ENCODE measurements at places on chromosomes 6 and 20. TPM values are rescaled to one million over a fixed set of nuclear protein-coding genes. Genes with fewer than 3 reads are reported as not detected.

GRCh38 chr20:57259121-57259937, 7.1 kb downstream of the BMP7 start:
- DNase-seq, result peak; percentile 78

DNA sequence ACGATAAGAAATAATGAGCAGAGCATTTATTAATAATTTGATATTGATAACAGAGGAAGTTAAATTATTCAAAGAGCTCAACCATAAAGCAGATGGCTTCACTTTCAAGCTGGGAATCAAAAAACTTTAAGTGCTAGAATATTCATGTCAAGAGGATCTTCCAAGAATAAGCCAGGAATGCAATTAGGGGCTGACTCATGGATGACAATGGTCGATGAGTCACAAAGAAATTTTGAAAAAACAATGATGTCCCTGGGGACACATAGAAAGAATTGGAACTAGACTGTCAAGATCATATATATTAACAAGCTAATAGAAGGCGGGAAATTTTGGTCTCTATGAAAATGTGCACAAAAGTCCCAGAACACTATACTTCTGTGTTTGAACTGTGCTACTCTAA, 304.1 kb downstream of the LAMA2 start:
- DNase-seq, result no peak

DNA sequence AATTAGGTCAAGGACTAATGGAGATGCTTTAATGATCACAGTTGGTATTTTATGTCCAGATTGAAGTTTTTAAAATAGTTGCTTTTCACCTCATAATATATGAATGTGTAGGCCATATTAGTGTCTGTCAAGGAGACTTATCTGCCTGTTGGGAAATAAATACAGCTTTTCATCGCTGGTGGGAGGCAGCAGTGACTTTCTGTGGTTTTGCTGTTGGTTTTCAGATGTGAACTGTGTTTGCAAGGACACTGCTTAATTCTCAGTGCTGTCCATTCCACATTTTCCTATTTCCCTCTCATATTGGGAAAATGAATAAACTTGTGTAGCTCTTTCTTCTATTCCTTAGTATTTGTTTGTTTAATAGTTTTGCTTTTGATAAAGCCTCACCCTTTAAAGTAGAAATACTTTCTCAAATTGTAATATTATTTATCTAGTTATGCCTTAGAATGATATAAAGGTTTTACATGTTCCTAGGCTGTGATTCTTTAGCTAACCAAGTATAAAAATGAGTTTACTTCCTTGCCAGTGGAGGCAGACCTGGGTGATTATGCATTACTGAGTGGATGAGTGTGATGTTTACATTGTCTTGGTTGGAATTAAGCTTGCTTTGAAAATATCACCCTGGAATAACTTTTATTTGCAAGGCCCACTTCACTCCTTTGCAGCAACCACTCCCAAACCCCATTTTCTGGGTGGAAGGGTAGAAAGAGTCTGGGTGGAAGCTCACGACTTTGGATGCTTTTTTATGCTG, 3.3 kb downstream of the PLCB4 start:
- DNase-seq, result no peak

DNA sequence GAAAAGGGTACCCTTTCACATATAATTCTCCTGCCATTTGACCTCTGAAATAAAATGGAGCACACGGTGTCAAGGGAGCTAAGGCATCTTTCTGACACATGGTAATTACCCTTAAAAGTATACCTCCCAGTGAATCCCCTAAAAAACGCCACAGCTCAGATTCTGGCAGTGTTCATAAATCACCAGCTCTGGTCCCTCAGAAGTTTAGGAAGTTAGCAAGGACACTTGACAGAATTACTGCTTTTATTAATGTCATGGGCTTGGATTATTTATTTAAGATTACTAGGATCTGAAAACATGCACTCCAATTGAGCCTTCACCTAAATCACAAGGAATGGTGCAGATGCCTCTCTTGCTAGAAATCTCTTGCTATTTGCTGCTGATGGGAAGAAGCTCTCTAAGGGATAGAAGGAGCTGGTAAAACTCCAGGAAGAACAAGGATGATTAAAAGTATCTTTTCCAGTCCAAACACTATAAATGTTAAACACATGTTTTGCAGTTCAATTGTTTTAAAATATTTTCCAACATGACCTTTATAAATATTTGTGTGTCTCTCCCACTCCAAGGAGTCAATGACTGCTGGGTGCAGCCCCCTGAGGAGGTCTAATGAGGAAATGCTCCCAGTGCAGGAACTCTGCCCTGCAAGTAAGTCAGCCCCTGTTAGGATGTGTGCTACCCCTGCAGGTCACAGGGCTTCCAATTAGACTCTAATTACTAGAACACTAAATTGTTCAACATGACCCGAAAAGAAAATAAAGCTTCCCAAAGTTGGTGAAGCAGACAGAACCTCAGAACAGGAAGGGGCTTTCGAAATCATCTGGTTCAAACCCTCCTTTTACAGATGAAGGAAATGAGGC, 230.3 kb downstream of the TFAP2A start:
- peak; percentile 13 for DNase-seq

DNA sequence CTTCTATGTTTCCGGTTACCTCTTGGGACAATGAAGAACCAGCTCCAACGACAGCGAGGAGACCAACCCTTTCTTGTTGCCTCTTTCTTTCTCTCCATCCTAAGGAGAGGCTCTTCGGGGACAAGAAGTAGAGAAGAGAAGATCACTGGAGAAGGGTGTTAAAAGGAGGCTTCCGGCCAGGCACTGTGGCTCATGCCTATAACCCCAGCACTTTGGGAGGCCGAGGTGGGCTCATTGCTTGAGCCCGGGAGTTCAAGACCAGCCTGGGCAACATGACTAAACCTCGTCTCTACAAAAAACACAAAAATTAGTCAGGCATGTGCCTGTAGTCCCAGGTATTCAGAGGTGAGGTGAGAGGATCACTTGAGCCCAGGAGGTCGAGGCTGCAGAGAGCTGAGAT, 90.8 kb upstream of the TNFAIP3 start:
- DNase-seq, result no peak

DNA sequence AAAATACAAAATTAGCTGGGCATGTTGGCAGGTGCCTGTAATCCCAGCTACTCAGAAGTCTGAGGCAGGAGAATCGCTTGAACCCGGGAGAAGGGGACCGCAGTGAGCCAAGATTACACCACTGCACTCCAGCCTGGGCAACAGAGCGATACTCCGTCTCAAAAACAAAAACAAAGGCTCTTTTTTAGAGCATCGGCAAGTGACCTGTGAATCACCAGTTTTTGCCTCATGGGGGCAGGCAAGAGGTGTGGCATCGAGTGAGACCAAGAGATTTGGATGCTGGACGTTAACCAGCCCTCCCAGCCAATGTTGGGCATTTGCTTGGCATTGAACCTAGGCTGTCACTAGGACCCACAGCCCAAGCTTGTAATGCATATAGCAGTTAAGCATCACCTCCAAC, 14.6 kb upstream of the CDK5RAP1 start:
- no peak for DNase-seq

Gene AURKA
- polyA plus RNA-seq, result 9.6 TPM

Gene SEMG1
- not detected for polyA plus RNA-seq

Gene BMP6
- 13.6 TPM for polyA plus RNA-seq

Gene ARFRP1
- polyA plus RNA-seq, result 52.0 TPM
